ENCODE measurements at places on chromosomes 5 and 9.

GRCh38 chr5:81171769-81172168, 61.4 kb upstream of the CKMT2 start:
- no peak for DNase-seq

GRCh38 chr9:83219154-83219923, 156.4 kb upstream of the RASEF start:
- no peak for DNase-seq

DNA sequence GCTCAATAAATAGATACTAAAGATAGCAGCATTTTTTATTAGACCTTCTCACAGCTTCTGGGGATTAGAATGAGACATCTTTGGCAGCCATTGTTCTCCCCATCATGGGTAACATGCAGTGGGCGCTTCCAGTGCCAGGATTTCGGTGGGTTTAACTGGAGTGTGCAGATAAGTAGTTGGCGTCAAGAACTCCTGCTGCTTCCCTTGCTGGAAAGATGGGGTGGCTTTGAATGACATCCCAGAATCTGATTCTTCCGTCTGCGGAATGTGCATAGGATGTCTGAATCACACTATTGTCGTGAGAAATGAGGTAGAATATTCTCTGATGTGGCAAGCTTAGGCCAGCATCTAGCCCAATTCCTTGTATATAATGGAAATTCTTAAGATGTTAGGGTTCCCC, 7.3 kb downstream of the SFXN1 start:
- no peak for DNase-seq

- no peak for DNase-seq
Observed at GRCh38 chr5:29214839-29215238, 1978.6 kb upstream of the CDH6 start.

GRCh38 chr5:133006653-133007052, 19.7 kb downstream of the ZCCHC10 start:
- no peak for DNase-seq

GRCh38 chr9:96136992-96137670, 164.8 kb downstream of the HSD17B3 start:
- DNase-seq, result no peak

DNA sequence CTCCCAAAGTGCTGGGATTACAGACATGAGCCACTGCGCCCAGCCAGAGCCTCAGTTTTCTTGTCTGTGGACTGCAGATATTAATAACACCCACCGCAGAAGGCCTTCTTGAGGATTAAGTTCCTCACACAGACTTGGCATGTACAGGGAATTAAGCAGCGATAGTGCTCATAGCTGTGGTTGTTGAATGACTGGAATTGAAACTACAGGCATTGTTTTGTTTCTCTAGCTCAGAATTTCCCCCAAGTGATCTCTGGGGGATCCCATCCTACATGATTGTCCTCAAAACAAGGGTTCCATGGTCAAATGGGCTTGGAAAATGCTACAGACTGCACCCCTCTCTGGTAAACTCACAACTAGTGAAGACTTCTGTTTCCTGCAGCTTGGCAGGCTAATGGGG, 44.2 kb upstream of the TDRD7 start:
- DNase-seq, result no peak

DNA sequence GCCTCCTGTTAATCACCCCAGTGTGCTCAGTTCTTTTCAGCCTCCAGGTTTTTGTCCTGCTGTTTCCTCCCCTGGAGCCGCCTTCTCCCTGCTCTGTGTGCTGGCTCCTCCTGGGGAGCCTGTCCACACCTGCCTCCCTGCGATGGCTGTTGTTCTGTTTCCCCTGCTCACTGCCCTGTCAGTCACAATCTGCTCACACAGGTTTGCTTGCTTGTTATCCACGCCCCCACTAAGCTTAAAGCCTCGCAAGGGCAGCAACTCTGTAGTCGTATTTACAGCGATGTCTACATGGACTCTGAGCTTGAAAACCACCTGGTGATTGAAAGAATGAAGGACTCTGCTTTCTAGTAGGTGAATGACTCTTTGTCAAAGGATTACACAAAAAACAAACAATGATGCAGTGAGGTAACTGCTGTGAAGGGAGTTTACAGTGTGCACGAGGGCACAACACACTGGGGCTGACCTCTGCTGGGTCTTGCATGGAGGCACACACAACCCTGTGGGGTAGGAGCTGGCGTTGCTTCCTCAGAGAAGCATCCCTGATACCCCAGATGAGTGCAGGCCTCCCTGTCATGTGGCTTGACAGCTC, 39.6 kb upstream of the TEX48 start:
- no peak for DNase-seq

- no peak for DNase-seq
Observed at GRCh38 chr9:69649566-69650250, 22.5 kb downstream of the APBA1 start.

GRCh38 chr9:76615177-76615603, 149.0 kb upstream of the PCA3 start:
- no peak for DNase-seq

DNA sequence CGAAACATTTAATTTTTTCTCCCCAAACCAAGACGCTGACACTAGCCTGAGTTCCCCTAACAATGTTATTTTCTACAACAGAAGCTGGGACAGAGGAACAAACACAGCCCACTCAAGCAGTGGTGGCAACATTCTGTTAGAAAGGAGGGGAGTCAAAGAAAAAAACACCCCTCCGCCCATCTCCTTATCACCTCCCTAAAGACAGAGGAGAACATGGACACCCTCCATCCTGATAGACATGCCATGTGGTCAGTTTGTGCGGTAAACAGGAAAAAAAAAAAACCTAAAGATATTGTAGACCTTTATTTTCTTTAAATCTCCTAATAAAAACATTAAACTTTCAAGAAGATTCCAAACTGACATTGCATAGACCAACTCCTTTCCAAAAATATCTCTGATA, 2.9 kb upstream of the DPM2 start:
- no peak for DNase-seq

DNA sequence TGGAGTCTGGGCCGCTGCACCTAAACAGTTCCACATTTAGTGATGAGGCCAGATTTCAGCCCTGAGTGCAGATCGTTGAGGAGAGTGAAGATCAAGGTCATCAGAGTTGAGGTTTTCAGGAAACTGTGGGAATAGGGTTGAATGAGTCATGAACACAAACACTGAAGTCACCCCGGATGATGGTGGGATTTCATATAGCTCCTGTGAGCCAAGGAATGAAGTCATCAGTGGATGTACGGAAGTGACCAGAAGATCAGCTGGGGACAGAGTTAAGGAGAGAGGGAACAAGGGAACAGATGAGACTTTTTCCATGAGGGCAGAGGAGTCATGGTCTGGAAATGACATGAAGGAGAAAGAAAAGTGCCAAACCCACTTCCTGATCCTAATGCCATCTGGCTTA, 36.5 kb downstream of the PALM2AKAP2 start:
- DNase-seq, result no peak

DNA sequence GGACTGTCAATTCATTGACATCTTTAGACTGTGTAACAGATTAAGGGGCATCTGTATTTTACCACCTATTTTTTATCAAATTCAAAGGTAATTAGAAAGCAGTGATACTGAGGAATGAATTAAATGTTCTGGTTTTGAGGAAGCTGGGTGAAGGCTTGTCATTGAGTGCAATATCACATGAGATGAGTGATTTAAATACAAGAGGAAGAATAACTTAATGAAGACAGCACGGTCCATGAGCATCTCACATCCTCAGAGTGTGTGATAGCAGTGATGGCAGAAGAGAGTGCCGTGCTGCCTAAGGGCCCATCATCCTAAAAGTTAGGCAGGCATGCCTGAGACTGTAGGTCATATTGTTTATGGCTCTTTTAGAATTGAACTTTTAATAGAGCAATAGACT, 263.3 kb downstream of the MAST4 start:
- no peak for DNase-seq

DNA sequence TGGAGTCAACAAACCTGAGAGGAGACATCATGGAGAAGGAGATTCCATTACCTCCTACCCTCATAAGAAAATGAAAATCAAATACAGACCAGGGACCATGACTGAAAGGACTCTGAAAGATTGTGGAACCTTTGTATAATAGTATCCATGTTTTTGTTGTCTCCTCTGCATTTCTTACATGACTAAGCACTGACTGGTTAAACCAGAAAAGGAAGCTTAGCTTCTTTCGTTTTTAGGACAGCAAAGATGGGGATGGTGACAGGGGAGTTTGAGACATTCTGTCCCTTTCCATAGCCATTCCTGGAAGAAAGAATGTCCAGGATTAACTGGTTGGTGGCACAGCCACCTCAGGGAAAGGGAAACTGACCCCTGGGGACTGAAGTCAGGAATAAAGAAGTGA, 22.2 kb downstream of the ITGA1 start:
- DNase-seq, result no peak

- no peak for DNase-seq
Observed at GRCh38 chr5:168244838-168245559, 46.4 kb upstream of the WWC1 start.

DNA sequence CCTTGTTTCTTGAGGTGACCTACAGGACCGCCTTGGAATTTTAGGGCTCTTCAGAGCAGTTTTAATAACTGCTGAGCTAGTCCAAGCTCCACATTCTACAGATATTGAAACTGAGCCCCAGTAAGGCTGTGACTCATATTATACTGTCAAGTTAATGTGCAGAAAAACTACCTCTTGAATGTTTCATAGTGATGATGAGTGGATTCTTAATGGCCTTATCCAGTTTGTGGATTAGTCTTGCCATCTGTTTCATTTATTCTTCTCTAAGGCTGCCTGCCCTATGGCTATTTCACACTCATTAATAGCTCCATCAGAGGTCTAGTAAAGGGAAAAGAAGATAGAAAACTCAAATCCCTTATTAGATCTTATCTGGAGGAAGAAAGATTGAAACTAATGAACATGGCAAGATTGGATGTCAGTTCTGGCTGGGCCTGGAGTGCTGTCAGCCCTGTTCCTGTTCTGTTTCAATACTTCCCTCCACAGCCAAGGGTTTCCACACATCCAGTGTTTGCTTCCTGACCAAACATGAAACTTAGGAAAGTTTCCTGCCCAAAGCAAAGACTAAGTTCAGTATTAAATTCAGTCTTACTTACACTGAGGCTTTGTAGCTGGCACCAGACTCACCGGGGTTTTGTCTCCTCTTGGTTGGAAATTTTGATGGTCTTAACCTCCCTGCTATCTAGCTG, 215.6 kb upstream of the DMAC1 start:
- no peak for DNase-seq

DNA sequence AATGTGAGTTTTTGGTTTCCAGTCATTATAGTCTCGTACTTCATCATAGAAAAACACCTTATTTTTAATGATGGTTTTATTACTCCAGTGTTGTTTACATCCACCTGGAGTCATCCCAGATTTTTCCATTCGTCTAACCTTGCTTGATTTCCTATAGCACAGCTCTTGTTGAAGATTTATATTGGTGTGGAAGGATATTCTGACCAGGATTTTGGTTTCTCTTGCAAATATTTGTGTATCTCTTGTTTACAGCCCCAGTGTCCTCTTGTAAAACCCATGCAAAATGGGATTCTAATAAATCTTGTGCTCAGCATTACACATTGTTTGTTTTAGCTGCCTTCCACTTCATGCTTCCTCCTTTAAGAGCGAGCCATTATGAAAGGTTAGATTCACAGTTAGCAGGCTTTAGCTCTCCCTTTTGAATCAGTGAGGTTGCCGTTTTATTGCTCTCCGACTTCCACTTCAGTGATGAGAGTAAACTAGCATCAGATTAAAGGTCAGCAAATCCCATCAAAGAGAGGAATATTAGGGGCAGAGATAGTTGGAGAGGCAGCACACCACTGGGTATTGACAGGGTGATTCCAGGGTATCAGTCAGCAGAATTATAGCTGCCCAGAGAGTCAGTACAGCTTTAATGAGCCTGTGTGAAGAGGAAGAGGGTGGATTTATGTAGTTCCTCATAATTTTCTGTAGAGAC, 157.1 kb downstream of the PBX3 start:
- no peak for DNase-seq

DNA sequence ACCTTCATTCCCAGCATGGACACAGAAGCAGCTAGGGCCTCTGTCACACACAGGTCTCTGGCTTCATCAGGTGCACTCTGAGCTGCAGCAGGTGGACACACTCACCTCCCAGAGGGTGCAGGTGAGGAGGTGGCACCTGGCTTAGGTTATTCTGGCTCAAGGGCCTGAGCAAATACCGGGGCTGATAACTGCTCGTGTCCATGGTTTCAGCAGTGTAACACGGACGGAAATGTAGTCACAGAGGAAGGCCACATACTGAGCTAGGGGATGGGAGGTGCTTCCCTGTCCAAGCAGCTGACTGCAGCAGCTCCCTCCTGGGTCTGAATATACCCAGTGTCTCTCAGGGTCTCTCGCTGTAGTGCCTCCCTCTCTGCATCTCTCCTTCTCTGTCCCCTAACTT, 5.7 kb downstream of the PHF2 start:
- DNase-seq, result no peak

DNA sequence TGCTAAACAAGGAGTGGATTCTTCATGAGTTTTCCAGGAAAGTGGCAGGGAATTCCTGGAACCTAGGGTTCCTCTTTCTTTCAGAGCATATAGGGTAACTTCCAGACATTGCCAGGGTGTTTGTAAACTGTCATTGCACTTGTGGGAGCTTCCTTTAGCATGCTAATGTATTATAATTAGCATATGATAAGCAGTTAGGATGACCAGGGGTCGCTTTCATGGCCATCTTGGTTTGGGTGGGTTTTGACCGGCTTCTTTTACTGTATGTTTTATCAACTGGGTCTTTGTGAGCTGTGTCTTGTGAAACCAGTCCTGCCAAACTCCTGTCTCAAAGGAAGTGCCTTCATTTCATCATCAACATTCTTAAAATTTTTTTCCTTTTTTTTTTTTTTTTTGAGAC, 11.9 kb upstream of the MELK start:
- no peak for DNase-seq

DNA sequence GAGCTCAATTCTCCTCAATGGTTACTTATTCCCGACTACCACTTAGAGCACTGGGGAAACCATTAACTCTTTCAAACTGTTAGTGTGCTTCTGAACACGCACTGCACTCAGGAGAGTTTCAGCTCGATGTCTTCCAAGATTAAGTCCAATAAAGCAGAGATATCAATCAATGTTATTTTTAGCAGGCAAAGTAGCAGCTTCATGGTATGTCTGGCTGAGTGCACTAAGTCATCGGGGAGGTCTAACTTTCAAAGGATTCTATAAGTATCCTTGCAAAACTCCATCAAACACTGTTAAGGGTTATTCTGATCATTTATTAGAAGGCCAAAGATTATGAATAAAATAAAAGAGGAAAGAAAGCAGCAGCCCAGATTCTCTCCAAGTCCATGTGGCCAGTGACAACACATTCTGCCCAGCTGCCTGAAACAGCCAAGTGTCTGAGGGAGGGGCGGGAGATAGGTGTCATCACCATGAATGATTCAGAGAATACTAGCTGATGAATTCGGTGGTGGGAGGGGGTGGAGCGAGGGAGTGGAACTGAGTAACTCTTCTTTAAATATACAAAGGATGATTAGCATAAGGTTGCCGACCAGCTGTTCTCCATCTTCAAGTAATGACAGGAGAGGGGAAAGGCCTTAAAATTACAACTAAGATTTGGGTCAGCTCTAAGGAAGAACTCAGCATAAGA, 21.3 kb downstream of the NREP start:
- DNase-seq, result no peak
